Endothelial cell of umbilical vein (primary cell): ENCODE measurements at places on chromosomes 5 and 9. TPM values are rescaled to one million over a fixed set of nuclear protein-coding genes. Genes with fewer than 3 reads are reported as not detected.

Gene DBH
- total RNA-seq = not detected in 2 replicates

Gene C9orf153
- total RNA-seq = 0.66 TPM in 1 of 2 replicates, not detected in the other

Gene CD72
- total RNA-seq = not detected in 2 replicates

Gene FGF18
- 0.27 TPM in 1 of 2 replicates, not detected in the other for total RNA-seq

Gene CDH9
- not detected in 2 replicates for total RNA-seq

Gene SOX30
- total RNA-seq = not detected in 2 replicates

Gene BTNL8
- total RNA-seq = not detected in 2 replicates

Gene EFNA5
- 22.1 and 22.6 TPM in 2 replicates for total RNA-seq

Gene MYOZ3
- total RNA-seq = 1.1 and 1.2 TPM in 2 replicates

Gene C7
- 0.29 TPM in 1 of 2 replicates, not detected in the other for total RNA-seq

GRCh38 chr5:76781775-76782174 lies 37.1 kb upstream of the F2RL1 start:
- no peak for DNase-seq

DNA sequence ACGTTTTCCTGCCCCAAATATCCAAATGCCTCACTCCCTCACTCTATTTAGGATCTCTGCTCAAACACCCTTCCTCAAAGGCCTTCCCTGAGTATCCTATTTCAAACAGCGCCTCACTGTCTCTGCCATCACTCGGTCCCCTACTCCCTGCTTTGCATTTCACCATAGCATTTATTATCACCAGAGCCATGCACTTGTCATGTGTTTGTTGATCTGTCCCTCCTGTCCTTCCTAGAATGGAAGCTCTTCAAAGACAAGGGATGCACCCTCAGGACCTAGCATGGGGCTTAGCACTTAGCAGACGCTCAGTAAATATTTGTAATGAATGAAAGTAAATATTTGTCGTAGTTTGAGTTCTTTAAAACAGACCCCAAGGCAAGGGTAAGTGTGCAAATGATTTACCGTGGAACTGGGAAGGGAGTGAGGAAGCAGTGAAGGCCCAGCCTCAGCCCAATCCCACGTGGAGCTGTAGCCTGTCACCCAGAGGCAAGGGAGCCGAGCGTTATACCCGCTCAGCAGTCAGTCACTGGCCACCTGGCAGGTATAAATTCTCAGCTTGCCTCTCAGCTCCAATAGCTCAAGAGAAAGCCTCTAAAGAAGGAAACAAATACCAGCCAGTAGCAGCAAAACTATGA lies 97.7 kb upstream of the KIF2A start:
- DNase-seq = no peak

DNA sequence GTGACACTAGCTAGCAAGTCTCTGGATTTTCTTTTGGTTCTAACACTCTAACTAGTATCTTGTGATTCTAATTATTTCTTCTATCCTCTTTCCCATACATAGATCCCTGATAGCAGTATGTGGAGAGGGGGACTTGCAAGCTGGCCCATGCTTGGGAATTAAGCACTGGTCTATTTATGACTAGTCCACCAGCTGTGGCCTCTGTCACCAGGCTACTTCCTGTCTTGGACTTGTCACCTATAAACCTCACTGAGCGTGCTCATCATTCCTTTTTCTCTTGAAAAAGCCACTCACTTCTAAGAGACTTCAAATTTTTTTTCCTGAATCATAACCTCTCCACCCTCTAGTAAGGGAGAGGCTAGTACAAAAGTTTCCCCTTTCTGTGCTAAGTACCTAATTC lies 32.3 kb upstream of the MAMDC2 start:
- DNase-seq = no peak

DNA sequence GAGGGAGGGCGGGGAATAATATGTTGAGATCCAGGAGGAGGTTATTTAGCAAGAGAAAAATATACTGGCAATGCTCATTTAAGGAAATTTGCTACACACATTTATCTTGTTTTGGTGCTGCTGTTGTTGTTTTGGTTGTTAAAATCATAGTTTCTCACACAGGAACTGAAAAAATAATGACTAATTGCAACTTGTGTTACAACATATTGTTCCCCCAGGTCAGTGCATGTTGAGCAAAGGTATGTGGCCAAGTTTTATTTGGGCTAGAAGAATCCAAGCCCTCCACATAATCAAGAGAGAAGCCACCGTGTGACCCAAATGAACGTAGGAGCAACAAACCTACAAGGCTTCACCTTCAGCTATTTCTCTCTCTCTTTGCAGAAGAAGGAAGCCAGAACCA lies 220.3 kb upstream of the DAPK1 start:
- no peak for DNase-seq

GRCh38 chr5:149094996-149095395 lies 32.1 kb upstream of the SH3TC2 start:
- no peak for DNase-seq

- DNase-seq = peak; percentile 8
Measured at GRCh38 chr5:170312666-170313065, 15.1 kb upstream of the LCP2 start.

DNA sequence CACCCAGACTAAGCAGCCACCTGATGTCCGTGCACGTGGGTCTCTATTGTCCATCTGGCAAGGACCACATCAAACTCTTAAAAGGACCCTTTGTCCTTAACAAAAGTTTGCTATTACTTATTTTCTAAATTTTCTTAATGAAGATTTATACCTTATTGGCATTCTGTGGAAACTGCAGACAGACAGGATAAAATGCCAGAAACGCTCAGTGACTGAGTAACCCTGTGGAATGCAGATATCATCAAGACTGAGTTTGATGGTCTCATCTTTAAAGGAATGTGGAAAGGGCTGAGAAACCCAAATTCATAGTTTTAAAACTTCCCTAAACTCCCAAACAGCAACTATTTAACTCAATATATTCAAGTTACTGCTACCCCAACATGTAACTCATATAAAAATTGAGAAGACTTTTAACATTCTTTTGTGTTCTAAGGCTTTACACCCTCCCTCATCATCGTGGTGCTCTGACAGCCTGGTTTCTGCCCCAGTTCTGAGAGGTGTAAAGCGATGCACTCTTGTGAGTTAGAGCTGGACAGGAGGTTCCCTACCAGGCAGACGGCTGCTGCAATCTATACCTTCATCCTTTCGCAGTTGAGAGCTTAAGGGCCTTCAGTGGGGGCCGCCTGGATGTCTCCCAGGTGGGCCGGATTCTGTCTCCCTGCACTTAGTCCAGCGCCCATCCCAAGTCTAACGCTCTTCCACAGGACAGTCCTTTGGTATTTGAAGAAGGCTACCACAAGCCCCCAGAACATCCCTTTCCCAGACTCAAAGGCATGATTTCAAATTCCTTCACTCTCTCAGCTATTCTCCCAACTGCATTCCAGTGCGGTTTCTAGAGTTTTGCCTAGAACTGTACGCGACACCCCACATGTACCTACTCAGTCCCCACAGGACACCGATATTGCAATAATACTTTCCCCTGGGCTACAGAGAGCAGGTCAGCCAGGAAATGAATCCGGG lies 68.9 kb downstream of the DAP start:
- DNase-seq = no peak

DNA sequence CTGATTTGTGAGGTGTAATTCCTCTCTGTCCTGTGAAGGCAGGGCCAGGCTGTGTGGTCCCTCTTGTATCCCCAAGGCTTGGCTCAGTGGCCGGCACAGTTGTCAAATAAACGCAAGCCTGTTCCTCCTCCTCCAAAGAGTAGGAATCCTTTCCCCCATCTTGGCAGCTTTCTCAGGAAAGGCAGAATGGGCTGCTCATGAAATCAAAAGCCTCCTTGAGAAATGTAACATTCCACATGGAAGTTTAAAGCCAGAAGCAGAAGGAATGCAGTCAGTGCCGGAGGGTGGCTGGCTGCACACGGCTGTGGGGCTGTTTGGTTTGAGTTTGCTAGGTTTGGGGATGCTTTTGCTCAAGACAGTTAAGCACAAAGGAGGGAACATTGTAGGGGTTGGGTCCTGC lies 34.5 kb upstream of the MED10 start:
- DNase-seq = no peak
